ENCODE measurements at places on chromosomes 4 and X. TPM values are rescaled to one million over a fixed set of nuclear protein-coding genes. Genes with fewer than 3 reads are reported as not detected.

The FAM241A gene
- total RNA-seq, result 6.2 TPM

The TCEAL6 gene
- total RNA-seq, result 54.4 TPM

The GPR173 gene
- 2.8 TPM for total RNA-seq

The CRMP1 gene
- 9.4 TPM for total RNA-seq

The TRAM1L1 gene
- 8.7 TPM for total RNA-seq

The HSD17B13 gene
- 0.81 TPM for total RNA-seq

The IL2RG gene
- 1.7 TPM for total RNA-seq

The ELF4 gene
- total RNA-seq, result 4.2 TPM

The RIPPLY1 gene
- total RNA-seq, result not detected

The TLR7 gene
- 0.31 TPM for total RNA-seq

The ENPP6 gene
- total RNA-seq, result 3.5 TPM

The SYNPO2 gene
- 44.3 TPM for total RNA-seq

The STK26 gene
- 3.5 TPM for total RNA-seq

The NKX6-1 gene
- 1.9 TPM for total RNA-seq

Data from testis (tissue), 5 donors.